A549 treated with CpdA at 1 μM for 4 hours (cell line): ENCODE measurements at places on chromosomes 12 and 14. TPM values are rescaled to one million over a fixed set of nuclear protein-coding genes. Genes with fewer than 3 reads are reported as not detected.

Gene PZP
- not detected in 5 replicates for total RNA-seq

Gene NPAS3
- not detected in 5 replicates for total RNA-seq

Gene HOXC10
- 2.2 to 3.1 TPM (median 2.8 TPM) in 5 replicates for total RNA-seq

Gene NPFF
- total RNA-seq, result not detected in 5 replicates

Gene RAD9B
- 0.20 to 0.53 TPM (median 0.27 TPM) in 4 of 5 replicates, not detected in the other for total RNA-seq

Gene CHURC1
- total RNA-seq, result 72.9 to 144 TPM (median 80.5 TPM) in 5 replicates

Gene PDE3A
- 2.2 to 4.2 TPM (median 4.1 TPM) in 5 replicates for total RNA-seq

Gene TPH2
- not detected in 5 replicates for total RNA-seq

Gene FSCB
- not detected in 5 replicates for total RNA-seq

Gene PSMB11
- total RNA-seq, result not detected in 5 replicates

Gene MYO1H
- total RNA-seq, result not detected in 5 replicates

Gene CHST11
- total RNA-seq, result 26.7 to 36.9 TPM (median 35.2 TPM) in 5 replicates

Gene C12orf50
- total RNA-seq, result 0.05 to 0.19 TPM (median 0.13 TPM) in 3 of 5 replicates, not detected in the others

Gene RNF212B
- total RNA-seq, result not detected in 5 replicates

Gene MTHFD1
- total RNA-seq, result 108 to 122 TPM (median 117 TPM) in 5 replicates

Gene RD3L
- not detected in 5 replicates for total RNA-seq

Gene CLEC4D
- not detected in 5 replicates for total RNA-seq

Gene ADAM21
- 0.03 TPM in 1 of 5 replicates, not detected in the others for total RNA-seq

Gene OASL
- 3.9 to 5.0 TPM (median 4.6 TPM) in 5 replicates for total RNA-seq

Gene TSPAN19
- 0.31 TPM in 1 of 5 replicates, not detected in the others for total RNA-seq

Gene PPFIA2
- not detected in 5 replicates for total RNA-seq

Gene TUNAR
- not detected in 5 replicates for total RNA-seq

Gene KRT6C
- total RNA-seq, result not detected in 5 replicates

Gene BATF
- not detected in 5 replicates for total RNA-seq

Gene DLGAP5
- total RNA-seq, result 29.2 to 43.9 TPM (median 34.9 TPM) in 5 replicates

Gene KRT78
- total RNA-seq, result 0.06 TPM in 1 of 5 replicates, not detected in the others

Gene WDHD1
- 9.9 to 14.1 TPM (median 13.0 TPM) in 5 replicates for total RNA-seq

Gene PPP4R4
- total RNA-seq, result 0.22 to 0.59 TPM (median 0.24 TPM) in 5 replicates

Gene RNASE4
- 5.4 to 9.5 TPM (median 7.2 TPM) in 5 replicates for total RNA-seq

Gene ZNF385A
- 14.3 to 21.0 TPM (median 18.8 TPM) in 5 replicates for total RNA-seq

Gene CRIP1
- 1,651 to 1,885 TPM (median 1,685 TPM) in 5 replicates for total RNA-seq

Gene OR9K2
- not detected in 5 replicates for total RNA-seq

Gene KRT75
- 0.19 to 0.29 TPM (median 0.23 TPM) in 5 replicates for total RNA-seq

Gene CLEC4E
- 0.07 to 0.30 TPM (median 0.20 TPM) in 4 of 5 replicates, not detected in the other for total RNA-seq

Gene C3AR1
- total RNA-seq, result not detected in 5 replicates

Gene APPL2
- total RNA-seq, result 16.1 to 24.4 TPM (median 19.1 TPM) in 5 replicates

Gene ATG2B
- 6.4 to 12.1 TPM (median 8.8 TPM) in 5 replicates for total RNA-seq

Gene KRT85
- not detected in 5 replicates for total RNA-seq

Gene REP15
- 0.28 to 0.97 TPM (median 0.48 TPM) in 5 replicates for total RNA-seq

Gene RASSF9
- total RNA-seq, result 0.34 to 0.45 TPM (median 0.43 TPM) in 5 replicates

Gene DAO
- total RNA-seq, result not detected in 5 replicates

Gene RNASE1
- total RNA-seq, result 0.16 to 0.35 TPM (median 0.24 TPM) in 3 of 5 replicates, not detected in the others

Gene RPL10L
- total RNA-seq, result not detected in 5 replicates

Gene SYCP3
- 0.10 to 0.35 TPM (median 0.18 TPM) in 3 of 5 replicates, not detected in the others for total RNA-seq

Gene KLRC4
- not detected in 5 replicates for total RNA-seq

Gene SMOC1
- 15.6 to 24.6 TPM (median 21.7 TPM) in 5 replicates for total RNA-seq

Gene SDR9C7
- 0.05 TPM in 1 of 5 replicates, not detected in the others for total RNA-seq

Gene USP5
- 74.6 to 97.4 TPM (median 77.2 TPM) in 5 replicates for total RNA-seq

Gene DNAJC22
- 19.2 to 24.7 TPM (median 20.0 TPM) in 5 replicates for total RNA-seq

Gene TPPP2
- total RNA-seq, result not detected in 5 replicates

Gene RND1
- total RNA-seq, result 18.7 to 26.5 TPM (median 19.9 TPM) in 5 replicates

Gene KRT71
- total RNA-seq, result not detected in 5 replicates

Gene GNG2
- 1.7 to 3.2 TPM (median 2.7 TPM) in 5 replicates for total RNA-seq
